ENCODE measurements at places on chromosomes 6 and 20. TPM values are rescaled to one million over a fixed set of nuclear protein-coding genes. Genes with fewer than 3 reads are reported as not detected.

IRF4 gene
- polyA plus RNA-seq, result 35.6 TPM

GRCh38 chr6:4105980-4106536 lies 27.1 kb upstream of the FAM217A start:
- no peaks in the 10 kb centered on the region for H3K36me3 ChIP-seq
- no peak for DNase-seq
- no peak overlapping the region for H3K4me3 ChIP-seq
- no peak overlapping the region for H3K27ac ChIP-seq

GRCh38 chr6:3719462-3720308 lies 31.8 kb downstream of the PXDC1 start:
- no peak overlapping the region for H3K27ac ChIP-seq
- H3K27me3 ChIP-seq, result peaks cover 3% of the 10 kb centered on the region
- DNase-seq, result no peak
- no peak overlapping the region for H3K4me3 ChIP-seq
- no peaks in the 10 kb centered on the region for H3K36me3 ChIP-seq
- no peaks in the 10 kb centered on the region for H3K4me1 ChIP-seq

DNA sequence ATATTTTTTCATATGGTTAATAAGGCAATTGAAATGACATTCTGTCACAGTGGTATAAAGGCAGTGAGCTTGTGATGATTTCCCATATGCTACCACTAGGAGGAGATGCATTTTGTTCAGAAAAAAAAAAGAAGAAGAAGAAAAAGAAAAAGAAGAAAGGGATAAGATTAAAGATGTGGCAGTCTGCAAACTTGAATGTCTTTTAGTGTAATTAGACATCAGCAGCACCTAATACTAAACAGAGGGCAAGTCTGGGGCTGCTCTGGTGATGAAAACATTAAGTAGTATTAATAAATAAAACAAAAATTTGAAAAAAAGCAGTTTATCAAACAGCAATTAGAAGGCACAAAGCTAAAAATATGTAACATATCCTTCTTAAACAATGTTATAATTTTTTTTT lies 95.4 kb upstream of the DEFB112 start:
- no peak overlapping the region for H3K4me3 ChIP-seq
- H3K27me3 ChIP-seq, result no peaks in the 10 kb centered on the region
- H3K27ac ChIP-seq, result no peak overlapping the region
- no peaks in the 10 kb centered on the region for H3K4me1 ChIP-seq
- no peaks in the 10 kb centered on the region for H3K36me3 ChIP-seq

- H3K4me3 ChIP-seq, result peak overlapping the region; percentile 77
- peaks cover 7% of the 10 kb centered on the region for H3K36me3 ChIP-seq
- peaks cover 44% of the 10 kb centered on the region for H3K27me3 ChIP-seq
- H3K27ac ChIP-seq, result no peak overlapping the region
- H3K4me1 ChIP-seq, result peaks cover 31% of the 10 kb centered on the region
These were observed 879 bp upstream of the INSM1 start for GRCh38 chr20:20366876-20367574.

GRCh38 chr6:45986746-45987274 lies 28.9 kb downstream of the CLIC5 start:
- no peaks in the 10 kb centered on the region for H3K27me3 ChIP-seq
- no peak overlapping the region for H3K27ac ChIP-seq
- no peak for DNase-seq
- H3K4me1 ChIP-seq, result no peaks in the 10 kb centered on the region
- H3K36me3 ChIP-seq, result no peaks in the 10 kb centered on the region

ANKRD66 gene
- not detected for polyA plus RNA-seq

NTSR1 gene
- polyA plus RNA-seq, result not detected

DNA sequence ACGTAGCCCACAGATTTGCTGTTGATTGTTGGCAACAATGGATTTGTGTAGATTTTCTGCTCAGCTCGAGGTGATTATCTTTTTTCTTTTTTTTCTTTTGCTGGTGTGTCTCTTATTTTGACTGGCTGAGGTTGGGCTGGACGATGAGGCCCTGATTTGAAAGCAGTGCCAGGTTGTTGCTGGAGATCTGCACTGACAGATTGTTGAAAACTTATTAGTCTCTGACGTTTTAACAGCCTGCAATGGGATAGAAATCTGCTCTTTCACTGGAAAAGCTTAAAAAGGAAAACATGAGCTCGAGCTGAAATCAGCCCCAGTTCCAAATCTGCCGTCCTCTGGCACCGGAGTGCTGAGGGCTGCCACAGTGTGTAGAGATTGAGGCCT lies 87.7 kb downstream of the PDE7B start:
- H3K27me3 ChIP-seq, result no peaks in the 10 kb centered on the region
- H3K4me3 ChIP-seq, result no peak overlapping the region
- no peak overlapping the region for H3K27ac ChIP-seq
- no peaks in the 10 kb centered on the region for H3K36me3 ChIP-seq
- DNase-seq, result no peak

GRCh38 chr6:76490456-76490855 lies 418.0 kb upstream of the IMPG1 start:
- no peak overlapping the region for H3K27ac ChIP-seq
- peaks cover 14% of the 10 kb centered on the region for H3K36me3 ChIP-seq
- no peak overlapping the region for H3K4me3 ChIP-seq
- H3K4me1 ChIP-seq, result no peaks in the 10 kb centered on the region
- H3K27me3 ChIP-seq, result no peaks in the 10 kb centered on the region
- no peak for DNase-seq

DNA sequence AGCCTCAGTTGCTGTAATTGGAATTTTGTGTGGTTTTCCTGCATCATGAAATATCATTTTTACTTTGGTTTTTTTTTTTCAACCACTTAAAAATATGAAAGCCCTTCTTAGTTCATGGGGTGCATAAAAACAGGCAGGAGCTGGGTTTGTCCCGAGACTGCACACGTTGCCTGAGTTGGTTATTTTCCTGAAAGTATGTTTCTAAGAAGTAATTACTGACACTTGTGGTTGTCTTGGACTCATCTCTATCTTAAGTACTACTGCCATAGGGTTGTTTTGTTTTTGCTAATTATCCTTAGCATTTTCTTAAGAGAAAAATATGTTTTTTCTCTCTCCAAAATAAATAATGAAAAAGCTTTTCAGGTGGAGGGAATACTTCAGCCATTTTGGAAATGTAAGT lies 40.1 kb downstream of the FAM120B start:
- no peak for DNase-seq
- H3K36me3 ChIP-seq, result peaks cover 41% of the 10 kb centered on the region
- H3K27me3 ChIP-seq, result no peaks in the 10 kb centered on the region
- H3K4me3 ChIP-seq, result no peak overlapping the region
- peaks cover 11% of the 10 kb centered on the region for H3K4me1 ChIP-seq

- peaks cover 4% of the 10 kb centered on the region for H3K36me3 ChIP-seq
- H3K27ac ChIP-seq, result no peak overlapping the region
- no peaks in the 10 kb centered on the region for H3K27me3 ChIP-seq
- no peaks in the 10 kb centered on the region for H3K4me1 ChIP-seq
- H3K4me3 ChIP-seq, result no peak overlapping the region
These were observed 20.3 kb downstream of the SLC22A2 start for GRCh38 chr6:160238278-160238711.

PTGIS gene
- polyA plus RNA-seq, result not detected

TREML1 gene
- polyA plus RNA-seq, result 7.5 TPM

DNA sequence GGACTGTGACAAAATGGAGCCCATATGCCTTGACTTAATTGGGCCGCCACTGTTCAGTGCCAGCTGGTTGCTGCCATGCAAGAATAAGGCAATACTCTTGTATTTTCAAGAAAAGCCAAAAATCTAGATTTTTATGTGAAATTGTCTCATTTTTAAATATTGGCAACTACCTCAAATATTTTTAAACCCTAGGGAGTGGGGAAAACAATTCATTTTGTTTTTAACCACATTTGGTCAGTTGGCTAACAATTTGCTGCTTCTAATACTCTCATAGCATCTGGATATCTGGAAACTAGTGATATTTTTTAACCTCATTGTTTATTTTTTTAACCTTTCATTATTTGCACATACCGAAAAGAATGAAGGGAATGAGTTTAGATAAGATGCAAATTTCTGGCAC lies 91.0 kb downstream of the EYA2 start:
- H3K36me3 ChIP-seq, result peaks cover 6% of the 10 kb centered on the region
- no peak overlapping the region for H3K4me3 ChIP-seq
- no peaks in the 10 kb centered on the region for H3K4me1 ChIP-seq
- H3K27ac ChIP-seq, result no peak overlapping the region
- peaks cover 19% of the 10 kb centered on the region for H3K27me3 ChIP-seq

ZC2HC1B gene
- not detected for polyA plus RNA-seq

DNA sequence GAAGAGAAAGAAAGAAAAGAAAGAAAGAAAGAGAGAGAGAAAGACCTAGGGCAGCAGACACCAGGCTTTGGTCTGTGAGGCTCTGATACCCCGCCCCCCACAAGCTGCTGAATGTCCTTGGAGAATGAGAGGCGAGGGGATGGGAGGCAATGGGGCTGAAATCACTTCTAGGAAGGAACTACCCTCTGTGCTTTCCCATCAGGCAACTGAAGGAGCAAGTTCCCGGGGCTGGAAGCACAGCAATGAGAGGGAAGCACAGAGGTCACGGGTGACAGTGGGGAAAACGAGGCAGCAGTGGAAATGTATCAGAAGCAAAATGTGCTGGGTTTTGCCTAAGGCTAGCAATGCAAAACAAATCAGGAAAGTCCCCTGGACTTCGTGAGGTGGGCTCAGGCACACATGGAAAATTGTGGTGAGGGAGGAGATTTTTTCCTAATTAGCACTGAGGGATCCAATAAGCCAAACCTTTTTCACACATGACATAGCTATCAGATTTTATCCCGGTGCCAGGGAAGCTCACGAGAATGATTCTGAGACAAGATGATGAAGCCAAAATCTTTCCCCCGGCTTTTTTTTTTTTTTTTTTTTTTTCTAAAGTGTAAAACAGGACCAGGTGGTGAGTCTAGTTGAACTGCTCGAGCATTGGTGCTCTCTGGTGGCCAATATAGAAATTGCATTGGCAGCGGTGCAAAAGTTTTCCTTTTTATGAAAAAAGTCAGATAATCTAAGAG lies 16.8 kb upstream of the ARFGEF2 start:
- peaks cover 4% of the 10 kb centered on the region for H3K36me3 ChIP-seq
- DNase-seq, result peak; percentile 60
- H3K27me3 ChIP-seq, result no peaks in the 10 kb centered on the region

GRCh38 chr6:31794294-31794865 lies 1.2 kb downstream of the VARS1 start:
- H3K27ac ChIP-seq, result peak overlapping the region; percentile 3
- peaks cover 9% of the 10 kb centered on the region for H3K36me3 ChIP-seq
- H3K4me1 ChIP-seq, result peaks cover 73% of the 10 kb centered on the region
- peak overlapping the region; percentile 80 for H3K4me3 ChIP-seq

GRCh38 chr20:62918147-62918546 lies 8.2 kb downstream of the DIDO1 start:
- no peaks in the 10 kb centered on the region for H3K27me3 ChIP-seq
- no peak overlapping the region for H3K27ac ChIP-seq
- DNase-seq, result no peak
- peaks cover 78% of the 10 kb centered on the region for H3K4me1 ChIP-seq

VPS52 gene
- polyA plus RNA-seq, result 5.3 TPM

DNA sequence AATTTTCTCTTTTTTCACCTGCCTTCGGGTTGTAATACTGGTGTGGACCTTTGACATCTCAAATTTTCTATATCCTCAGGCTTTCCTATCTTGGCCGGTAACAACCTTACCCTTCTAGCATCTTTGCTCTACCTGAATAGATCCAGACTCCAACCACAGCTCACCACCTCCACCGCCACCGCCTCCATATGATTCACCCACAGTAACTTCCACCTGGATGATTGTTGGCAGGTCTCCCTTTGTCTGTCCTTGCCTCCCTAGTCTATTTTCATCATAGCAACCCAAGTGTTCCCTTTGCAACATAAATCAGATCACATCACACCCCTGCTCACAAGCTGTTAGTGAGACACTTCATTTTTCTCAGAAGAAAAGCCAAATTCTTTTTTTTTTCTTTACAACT lies 525.8 kb upstream of the POU3F2 start:
- H3K4me3 ChIP-seq, result no peak overlapping the region
- H3K27ac ChIP-seq, result no peak overlapping the region
- no peaks in the 10 kb centered on the region for H3K27me3 ChIP-seq
- no peaks in the 10 kb centered on the region for H3K36me3 ChIP-seq
- DNase-seq, result no peak

GRCh38 chr20:13099676-13100075 lies 90.9 kb downstream of the SPTLC3 start:
- no peaks in the 10 kb centered on the region for H3K4me1 ChIP-seq
- H3K4me3 ChIP-seq, result no peak overlapping the region
- DNase-seq, result no peak
- H3K27ac ChIP-seq, result no peak overlapping the region
- H3K36me3 ChIP-seq, result no peaks in the 10 kb centered on the region

- H3K36me3 ChIP-seq, result no peaks in the 10 kb centered on the region
- H3K4me1 ChIP-seq, result peaks cover 20% of the 10 kb centered on the region
- no peak overlapping the region for H3K4me3 ChIP-seq
- no peak for DNase-seq
These were observed 90.6 kb upstream of the CD83 start for GRCh38 chr6:14026831-14027539.

NOP56 gene
- 67.7 TPM for polyA plus RNA-seq

DNA sequence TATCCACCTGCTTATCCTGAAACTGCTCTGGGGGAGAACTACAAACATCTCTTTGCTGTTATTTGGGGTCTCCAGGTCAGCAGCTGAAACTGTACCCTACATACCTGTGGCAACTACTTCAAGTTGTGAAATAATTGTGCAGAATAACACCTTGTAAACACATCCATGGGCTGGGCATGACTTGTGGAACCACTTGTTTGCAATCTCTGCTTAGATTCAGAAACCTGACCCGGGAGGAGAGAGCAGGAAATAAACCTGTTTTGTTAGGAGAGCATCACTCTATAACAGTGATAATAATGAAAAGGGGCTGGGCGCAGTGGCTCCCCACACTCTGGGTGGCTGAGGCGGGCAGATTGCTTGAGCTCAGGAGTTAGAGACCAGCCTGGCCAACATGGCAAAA lies 183.1 kb downstream of the NFATC2 start:
- H3K4me1 ChIP-seq, result no peaks in the 10 kb centered on the region
- DNase-seq, result no peak
- no peak overlapping the region for H3K27ac ChIP-seq
- peaks cover 8% of the 10 kb centered on the region for H3K36me3 ChIP-seq
- no peak overlapping the region for H3K4me3 ChIP-seq
- H3K27me3 ChIP-seq, result peaks cover 54% of the 10 kb centered on the region

- H3K4me3 ChIP-seq, result no peak overlapping the region
- H3K27ac ChIP-seq, result no peak overlapping the region
- H3K27me3 ChIP-seq, result peaks cover 30% of the 10 kb centered on the region
- no peak for DNase-seq
These were observed 37.0 kb upstream of the IGF2R start for GRCh38 chr6:159931846-159932245.

DNA sequence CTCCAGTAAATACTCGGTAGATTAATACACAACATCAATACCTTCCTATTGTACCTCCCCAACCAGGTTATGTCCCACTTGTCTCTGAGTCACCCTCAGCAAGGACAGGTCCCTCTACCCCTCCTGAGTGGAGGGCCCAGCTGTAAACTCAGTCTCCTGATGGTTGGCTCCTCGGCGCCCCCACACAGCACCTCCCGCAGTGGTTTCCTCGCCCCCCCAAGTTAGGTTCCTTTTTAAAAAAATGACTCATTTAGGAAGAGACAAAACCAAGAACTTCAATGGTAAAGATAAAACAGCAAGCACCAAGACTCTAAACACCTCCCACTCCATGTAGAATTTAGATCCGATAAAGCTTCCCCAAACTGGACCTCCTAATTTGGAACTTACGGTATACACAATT lies 83.5 kb downstream of the TRERF1 start:
- peaks cover 17% of the 10 kb centered on the region for H3K4me1 ChIP-seq
- H3K27ac ChIP-seq, result no peak overlapping the region
- H3K4me3 ChIP-seq, result peak overlapping the region; percentile 87
- DNase-seq, result no peak
- H3K36me3 ChIP-seq, result no peaks in the 10 kb centered on the region
- no peaks in the 10 kb centered on the region for H3K27me3 ChIP-seq

GRCh38 chr6:41449399-41450245 lies 96.6 kb upstream of the FOXP4 start:
- no peak overlapping the region for H3K4me3 ChIP-seq
- no peak overlapping the region for H3K27ac ChIP-seq
- no peaks in the 10 kb centered on the region for H3K36me3 ChIP-seq
- H3K27me3 ChIP-seq, result peaks cover 9% of the 10 kb centered on the region
- peaks cover 2% of the 10 kb centered on the region for H3K4me1 ChIP-seq
- no peak for DNase-seq

OPN5 gene
- polyA plus RNA-seq, result not detected
